ENCODE measurements at places on chromosomes 3 and 15.

GRCh38 chr15:80999623-81000036, 1.1 kb upstream of the TLNRD1 start:
- DNase-seq = no peak

- no peak for DNase-seq
Observed at GRCh38 chr15:96262097-96262496, 68.4 kb upstream of the NR2F2 start.

- no peak for DNase-seq
Observed at GRCh38 chr3:193821151-193821668, 228.2 kb downstream of the OPA1 start.

- peak; percentile 22 for DNase-seq
Observed at GRCh38 chr15:82051664-82052063, 5.8 kb upstream of the MEX3B start.

GRCh38 chr3:53490459-53490968, 3.9 kb upstream of the CACNA1D start:
- DNase-seq = no peak

GRCh38 chr15:100663915-100664281, 61.5 kb downstream of the ASB7 start:
- peak; percentile 13 for DNase-seq

DNA sequence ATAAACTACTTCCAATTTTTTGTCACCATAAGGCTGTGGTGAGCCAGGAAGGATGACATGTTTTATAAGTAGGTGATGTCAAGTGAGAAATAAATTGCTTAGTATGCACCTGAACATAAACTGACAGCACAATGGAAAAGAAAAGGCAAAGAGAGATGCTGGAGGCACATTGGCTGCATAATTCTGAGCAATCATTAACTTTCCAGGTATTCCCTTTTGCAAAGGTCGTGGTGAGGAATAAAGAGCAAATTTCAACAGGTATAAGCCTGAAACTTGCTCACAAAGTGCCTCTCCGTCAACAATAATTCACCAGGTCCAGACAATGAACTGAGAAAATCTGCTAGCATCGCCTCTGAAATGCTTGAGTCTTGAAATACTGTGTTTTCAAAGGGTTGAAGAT, 48.2 kb downstream of the ITGB5 start:
- no peak for DNase-seq

DNA sequence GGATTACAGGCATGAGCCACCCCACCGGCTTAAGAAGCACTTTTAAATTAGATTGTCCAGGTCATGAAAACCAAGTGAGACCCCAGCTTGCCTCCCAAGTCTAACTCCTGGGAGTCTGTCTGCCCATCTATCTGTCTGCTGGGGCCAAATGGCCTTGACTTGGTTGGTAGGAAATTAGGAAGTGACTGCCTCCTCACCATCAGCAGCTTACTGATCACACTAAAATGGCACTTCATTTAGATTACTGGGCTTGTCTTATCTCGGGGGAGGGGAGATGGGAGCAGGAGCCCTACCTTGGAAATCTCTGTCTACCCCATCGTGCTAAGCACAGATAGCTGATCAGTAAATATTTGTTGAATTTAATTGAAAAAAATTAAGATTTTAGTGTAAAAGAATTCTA, 5.6 kb upstream of the LRRC2 start:
- DNase-seq = no peak

GRCh38 chr15:44710236-44711095, 657 bp downstream of the PATL2 start:
- peak; percentile 45 for DNase-seq

Data from brain microvascular endothelial cell (primary cell).